ENCODE measurements at places on chromosomes 2 and 18.

- no peak for DNase-seq
These were observed 22.1 kb downstream of the ASB18 start for GRCh38 chr2:236242057-236242495.

DNA sequence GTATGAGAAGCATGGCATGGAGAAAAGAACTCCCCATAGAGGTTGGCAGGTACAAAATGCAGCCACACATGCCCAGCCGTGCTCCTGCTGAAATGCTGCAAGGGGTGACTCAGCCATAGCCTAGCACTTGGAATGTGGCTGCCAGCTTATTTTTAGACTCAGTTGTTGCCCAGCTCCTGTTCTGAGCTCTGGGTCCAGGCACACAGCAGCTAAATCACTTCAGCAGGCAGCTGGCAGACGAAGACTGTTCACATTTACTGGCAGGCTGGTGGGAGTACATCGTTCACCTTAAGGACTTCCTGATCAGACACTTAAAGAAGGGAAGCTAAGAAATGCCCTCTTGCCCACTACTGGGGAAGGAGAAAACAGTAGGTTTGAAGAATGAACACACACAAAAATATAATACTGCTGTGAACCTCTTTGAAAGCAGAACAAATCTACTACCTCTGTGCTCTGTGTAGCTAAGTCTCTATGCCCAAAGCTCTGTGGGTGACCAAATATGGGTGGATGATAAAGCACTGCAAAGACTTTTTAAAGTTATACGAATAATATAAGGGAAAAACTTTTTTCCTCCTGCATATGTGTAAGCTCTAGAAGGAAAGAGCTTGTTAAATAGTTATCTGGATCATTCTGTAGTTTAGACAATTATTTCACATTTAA, 146.1 kb downstream of the LNPK start:
- DNase-seq = no peak

DNA sequence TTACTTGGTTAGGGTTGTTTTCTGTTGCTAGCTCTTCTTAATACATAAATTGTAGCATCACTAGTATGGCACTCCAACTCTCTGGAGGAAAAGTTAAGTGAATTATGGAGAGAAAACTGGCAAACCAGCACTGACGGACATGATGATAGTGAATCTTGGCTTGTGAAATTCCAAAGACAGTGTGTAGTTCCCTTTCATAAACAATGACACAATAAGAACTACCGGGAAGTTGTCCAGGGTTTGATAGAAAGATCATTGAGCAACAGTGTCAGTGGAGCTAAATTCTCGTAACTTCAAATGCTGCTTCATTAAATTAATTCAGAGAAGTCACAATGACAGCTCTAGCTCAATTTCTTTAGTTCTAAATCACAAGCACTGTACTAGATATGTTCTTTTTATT, 66.5 kb downstream of the RIT2 start:
- DNase-seq = no peak

DNA sequence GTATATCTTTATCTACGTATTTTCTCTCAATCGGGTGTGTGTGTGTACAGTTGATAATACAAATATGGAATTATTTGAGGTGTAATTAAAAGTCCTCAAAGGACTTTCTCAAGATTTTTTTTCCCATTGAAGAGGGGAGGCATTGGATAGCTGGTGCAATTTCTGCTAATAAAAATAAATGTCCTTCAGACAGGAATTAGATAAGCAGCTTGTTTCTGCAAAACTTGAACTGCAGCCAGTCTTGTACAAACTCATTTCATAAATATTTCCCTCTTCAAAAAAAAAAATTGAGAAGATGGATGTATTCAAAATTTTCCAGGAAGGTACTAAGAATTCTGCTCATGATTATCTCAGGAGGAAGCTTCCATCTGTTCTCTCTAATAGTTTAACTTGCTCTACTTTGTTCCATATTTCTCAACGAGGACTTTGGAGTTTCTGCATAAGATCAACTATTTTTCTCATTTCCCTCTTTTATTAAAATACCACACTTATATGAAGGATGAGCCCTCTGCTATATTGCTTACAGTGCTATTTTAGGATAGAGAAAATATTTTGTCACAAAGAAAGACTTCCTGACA, 33.0 kb upstream of the GLS start:
- no peak for DNase-seq

GRCh38 chr18:59861963-59862819, 37.6 kb upstream of the PMAIP1 start:
- DNase-seq = no peak

DNA sequence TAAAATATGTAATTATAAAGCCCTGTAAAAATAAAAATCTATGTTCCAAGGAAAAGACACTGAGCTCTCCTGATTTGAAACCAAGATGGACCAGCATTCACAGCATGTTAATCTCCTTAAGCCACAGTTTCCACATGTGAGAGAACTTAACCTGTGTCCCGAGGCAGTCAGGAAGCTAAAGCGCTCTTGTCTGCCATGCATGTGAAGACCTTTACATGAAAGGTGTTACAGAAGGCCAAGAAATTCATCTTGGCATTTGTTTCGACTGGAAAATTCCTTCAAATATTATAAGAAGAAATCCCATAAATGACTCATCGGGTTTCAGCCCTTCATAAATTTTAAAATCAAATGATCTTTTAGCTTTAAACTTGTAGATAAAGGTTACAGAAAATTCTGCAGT, 328.6 kb downstream of the CDH2 start:
- DNase-seq = no peak

DNA sequence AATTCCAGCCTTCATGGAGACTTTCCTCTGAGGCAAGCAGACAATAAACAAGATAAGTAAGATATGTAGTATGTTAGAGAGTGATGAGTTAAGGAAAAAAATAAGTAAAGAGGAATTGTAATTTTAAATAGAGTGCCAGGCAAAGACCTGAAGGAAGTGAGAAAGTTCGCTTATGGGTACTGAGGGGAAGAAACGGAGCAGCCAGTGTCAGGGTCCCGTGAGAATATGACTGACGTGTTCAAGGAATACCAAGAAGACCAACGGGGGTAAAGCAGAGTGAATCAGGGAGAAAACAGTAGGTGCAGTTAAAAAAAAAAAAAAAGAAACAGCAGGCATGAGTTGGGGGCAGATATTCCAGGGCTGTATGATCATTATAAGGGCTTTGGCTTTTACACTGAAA, 45.1 kb downstream of the ARHGEF33 start:
- DNase-seq = no peak

- no peak for DNase-seq
These were observed 52.3 kb upstream of the SCG2 start for GRCh38 chr2:223654384-223654915.

- no peak for DNase-seq
These were observed 58.6 kb downstream of the NCAPH start for GRCh38 chr2:96393989-96394761.

GRCh38 chr2:75603477-75603876, 42.7 kb upstream of the EVA1A start:
- no peak for DNase-seq

DNA sequence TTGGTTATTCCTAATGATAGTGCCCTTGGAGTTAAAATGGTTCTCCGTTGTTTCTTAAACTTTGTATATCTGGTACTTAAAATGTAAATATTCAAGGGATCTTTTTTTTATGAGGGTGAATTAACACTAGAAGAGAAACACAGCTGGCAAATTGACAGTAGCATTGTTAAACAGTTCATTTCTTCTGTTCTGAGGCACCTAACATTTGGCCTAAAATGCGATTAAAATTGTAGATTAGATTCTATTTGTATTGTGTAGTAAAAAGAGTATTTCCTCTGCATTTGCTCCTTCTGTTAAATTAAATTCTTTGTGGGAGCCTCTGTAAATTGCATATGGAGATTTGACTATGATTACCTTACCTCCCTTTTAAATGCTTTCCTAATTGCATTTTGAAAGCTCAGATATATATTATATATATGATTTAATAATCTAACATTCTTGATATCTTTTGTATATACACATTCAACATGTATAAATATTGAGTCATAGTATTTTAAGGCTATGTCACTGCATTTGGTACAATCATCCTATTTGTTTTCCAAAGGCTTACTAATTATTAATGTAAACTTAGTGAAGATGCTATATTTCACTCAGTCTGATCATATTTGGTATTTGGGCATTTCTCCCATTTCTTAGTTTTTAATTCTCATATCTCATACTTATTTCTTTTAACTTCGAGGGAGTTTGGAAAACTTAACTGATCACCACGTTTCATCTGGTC, 124.4 kb downstream of the AGPS start:
- no peak for DNase-seq

DNA sequence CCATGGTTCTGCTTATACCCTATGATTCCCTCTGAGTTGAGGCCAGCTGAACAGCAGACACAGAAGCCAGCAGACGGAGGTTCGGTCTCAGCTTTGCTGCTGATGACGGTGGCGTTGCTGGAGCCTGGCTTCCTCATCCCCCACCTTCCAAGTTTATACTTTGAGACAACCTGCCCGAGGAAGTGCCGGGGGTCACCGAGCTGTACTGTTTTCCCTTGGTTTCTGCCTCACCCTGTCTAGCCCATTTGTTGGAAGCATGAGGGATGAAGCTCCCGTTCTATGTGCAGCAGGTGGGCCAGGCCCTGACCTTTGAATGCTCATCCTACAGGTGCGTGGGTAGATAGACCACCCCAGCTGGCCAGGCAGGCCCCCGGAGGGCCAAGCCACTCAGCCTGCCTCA, 117.3 kb downstream of the MYCN start:
- no peak for DNase-seq

- DNase-seq = no peak
These were observed 176.1 kb downstream of the KLHL29 start for GRCh38 chr2:23561088-23561487.

GRCh38 chr2:128789221-128789620, 470.6 kb upstream of the HS6ST1 start:
- no peak for DNase-seq

DNA sequence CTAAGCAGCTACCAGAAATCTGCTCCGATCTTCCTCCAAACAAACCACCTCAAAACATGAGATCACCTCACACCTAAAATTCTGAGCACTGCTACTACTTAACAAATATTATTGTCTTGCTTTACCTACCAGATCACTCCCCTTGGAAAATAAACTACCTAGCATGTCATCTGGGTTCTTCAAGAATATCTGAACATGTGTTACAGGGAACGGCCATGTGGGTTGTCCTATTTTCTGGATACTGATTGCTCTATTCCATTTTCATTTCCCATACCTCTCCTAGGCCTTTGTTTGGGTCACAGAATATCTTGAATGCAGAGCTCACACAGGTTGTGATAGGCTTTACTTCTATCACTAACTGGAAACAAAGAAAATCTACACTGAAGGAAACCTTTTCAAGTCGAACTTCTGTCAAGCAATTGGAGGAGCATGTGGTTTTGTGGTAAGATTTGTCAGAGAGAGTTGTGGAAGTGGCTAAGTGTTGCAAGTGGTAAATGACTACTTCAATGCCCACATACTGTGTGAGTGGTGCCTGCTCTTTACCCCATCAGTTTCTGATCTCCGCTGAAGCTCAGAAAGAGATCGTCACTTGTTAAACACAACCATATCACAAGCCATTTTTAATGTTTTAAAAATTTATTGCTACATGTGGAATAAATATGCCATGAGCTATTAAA, 739.1 kb upstream of the ZEB2 start:
- no peak for DNase-seq

DNA sequence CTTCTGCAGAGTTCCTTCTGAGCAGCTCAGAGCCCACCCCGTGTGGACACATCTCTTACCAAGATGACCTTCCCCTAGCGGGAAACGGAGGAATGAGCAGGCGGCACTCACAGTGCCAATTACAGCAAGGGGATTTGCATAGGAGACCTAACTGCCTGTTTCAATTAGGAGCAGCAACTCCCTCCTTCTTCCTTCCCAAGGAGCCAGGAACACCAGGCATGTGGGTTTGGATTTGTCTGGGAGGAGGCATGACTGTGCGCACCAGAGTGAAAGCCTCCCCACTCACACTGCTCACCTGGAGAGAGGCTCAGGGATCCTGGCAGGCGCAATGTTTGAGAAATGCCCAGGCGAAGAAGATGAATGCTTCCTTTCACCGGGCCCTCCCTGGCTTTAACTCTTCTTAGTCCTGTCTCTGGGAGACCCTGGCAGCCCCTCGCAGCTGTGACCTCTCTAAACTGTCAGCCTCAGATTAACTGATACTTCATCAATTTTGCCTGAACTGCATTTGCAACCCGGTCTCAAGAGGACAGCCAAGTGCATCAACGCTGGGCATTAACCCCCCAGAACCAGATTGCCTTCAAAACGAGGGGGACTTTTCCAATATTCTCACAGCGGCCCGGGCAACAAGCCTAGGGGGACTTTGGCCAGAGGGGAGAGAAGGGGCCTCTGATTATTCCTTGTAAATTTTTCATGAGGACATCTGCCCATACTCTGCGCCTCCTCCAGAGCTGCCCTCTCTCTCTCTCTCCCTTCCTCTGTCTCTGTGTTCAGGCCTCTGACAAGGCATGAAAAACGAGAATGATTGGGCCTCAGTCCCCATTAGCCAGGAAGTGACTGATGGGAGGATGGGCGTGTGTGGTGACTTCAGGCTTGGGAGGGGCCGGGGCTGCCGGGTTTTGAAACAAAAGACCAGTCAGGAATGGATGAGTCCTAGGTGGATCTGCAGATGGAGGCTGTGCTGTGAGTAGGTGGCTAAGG, 93.8 kb downstream of the CMPK2 start:
- no peak for DNase-seq
